ENCODE measurements at places on chromosomes 11 and 22.

GRCh38 chr22:22855617-22856308 lies 31.9 kb upstream of the IGLL5 start:
- DNase-seq = peak; percentile 39

- no peak for DNase-seq
Observed at GRCh38 chr11:112999520-112999919, 38.3 kb downstream of the NCAM1 start.

GRCh38 chr11:17538054-17538453 lies 6.2 kb downstream of the USH1C start:
- no peak for DNase-seq

- peak; percentile 5 for DNase-seq
Observed at GRCh38 chr11:12434325-12434654, 56.9 kb downstream of the PARVA start.

DNA sequence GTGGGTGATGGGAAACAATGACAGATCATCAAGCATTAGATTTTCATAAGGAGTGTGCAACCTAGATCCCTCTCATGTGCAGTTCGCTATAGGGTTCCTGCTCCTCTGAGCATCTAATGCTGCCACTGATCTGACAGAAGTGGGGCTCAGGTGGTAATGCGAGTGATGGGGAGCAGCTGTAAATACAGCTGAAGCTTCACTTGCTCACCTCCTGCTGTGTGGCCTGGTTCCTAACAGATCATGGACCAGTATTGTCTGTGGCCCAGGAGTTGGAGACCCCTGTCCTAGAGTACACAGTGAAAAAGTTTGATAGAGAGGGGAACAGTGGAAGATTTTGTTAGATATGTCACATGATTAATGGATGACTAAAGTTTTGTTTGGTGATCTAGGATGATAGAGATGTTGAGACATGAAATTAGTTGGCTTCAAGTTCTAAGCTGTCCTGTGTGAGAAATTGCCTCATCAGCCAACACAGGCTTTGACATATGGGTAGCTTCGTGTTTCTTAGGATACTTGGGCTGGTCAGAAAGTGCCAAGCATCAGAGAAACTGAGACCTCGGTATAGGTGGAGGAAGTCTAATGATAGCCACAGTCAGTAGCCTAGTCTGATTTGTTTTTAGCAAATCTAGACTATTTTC lies 47.4 kb downstream of the ARHGEF12 start:
- no peak for DNase-seq

- no peak for DNase-seq
Observed at GRCh38 chr11:77467993-77468392, 5.9 kb downstream of the PAK1 start.

- no peak for DNase-seq
Observed at GRCh38 chr11:43555186-43555585, 125.4 kb upstream of the HSD17B12 start.

DNA sequence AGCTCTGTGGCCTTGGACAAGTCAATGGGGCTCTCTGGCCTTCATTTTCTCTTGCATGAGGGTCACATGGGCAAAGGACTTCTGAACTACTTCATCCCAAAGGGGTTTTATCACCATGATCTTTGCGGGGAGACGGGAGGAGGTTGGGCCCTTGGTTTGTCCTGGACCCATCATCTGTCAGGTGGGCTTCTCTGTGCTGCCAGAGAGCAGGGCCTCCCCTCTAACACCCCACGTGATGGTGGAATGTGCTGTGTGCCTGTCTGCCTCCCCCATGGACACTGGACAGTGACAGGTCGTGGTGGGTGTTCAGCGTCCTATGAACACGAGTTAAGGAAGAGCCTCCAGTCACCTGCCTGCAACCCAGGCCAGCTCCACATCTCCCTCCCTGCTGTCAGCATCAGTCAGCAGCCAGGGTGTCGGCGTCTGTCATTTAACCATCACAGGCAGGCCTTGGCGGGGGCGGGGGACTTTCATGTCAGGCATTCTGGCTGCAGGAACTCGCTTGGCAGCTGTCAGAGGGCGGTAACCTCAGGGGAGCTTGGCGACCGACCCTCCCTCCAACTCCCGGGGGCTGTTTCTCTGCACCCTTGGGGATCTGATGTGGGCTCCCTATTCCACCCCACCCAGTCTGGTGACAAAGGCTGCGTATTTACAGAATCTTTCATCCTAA lies 2.6 kb upstream of the SUN2 start:
- no peak for DNase-seq

DNA sequence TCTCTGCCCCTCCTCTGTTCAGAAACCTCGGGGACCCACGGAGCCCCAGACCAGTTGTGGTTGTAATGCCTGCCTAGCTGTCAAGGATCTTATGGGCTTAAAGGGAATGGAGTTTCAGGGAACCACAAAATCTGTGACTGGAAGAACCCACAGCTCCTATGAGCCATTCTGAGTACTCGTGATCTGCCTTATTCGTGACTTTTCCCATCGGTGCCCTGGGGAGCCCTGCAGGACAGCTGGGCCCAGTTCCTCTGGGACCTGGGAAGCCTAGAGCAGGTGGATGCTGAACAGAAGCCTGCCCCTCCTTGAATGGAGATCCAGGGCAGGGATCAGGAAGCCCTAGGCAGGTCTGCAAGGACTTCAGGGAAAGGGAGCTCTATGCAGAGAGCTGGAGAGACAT lies 42.1 kb upstream of the TTC12 start:
- DNase-seq = no peak

GRCh38 chr22:37276776-37277175 lies 5.5 kb upstream of the CYTH4 start:
- no peak for DNase-seq

DNA sequence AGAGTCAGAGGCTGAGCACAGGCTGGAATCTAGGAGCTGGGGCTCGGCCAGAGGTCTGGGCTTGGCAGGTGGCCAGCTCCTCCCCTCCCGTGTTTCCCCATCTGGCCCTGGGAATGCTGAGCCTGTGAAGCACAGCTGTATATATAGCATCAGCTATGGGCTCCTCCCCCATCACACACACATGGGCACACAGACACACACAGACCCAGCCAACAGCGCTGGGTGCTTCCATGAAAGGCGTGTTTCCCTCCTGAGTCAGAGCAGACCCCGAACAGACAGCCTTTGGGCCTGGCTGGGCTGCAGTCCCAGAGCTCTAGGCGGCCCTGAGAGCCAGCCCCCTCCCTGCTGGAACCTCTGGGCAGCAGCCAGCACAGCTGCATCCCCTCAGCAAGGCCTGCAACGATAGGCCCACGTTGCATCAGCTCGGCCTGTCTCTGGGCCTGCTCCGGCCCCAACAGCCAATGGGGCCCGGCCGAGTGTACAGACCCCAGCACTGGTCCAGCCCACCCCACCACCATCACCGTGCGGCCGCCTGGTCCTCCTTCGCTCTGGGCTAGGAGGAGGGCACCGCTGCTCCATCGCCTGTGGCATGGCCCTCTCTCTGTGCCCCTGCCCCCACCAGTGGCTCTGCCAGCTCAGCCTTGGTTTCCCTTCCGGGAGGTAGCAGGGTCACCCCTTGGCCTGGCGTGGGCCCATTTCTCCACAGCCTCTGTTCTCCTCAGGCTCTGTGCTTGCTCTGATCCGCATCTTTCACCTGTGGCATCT lies 7.6 kb upstream of the SERPINH1 start:
- peak; percentile 87 for DNase-seq

GRCh38 chr11:2074266-2074825 lies 64.8 kb downstream of the IGF2 start:
- peak; percentile 3 for DNase-seq

- DNase-seq = no peak
Observed at GRCh38 chr22:47071807-47072641, 309.6 kb downstream of the TBC1D22A start.

GRCh38 chr22:20204806-20205205 lies 54.0 kb upstream of the CCDC188 start:
- DNase-seq = no peak

DNA sequence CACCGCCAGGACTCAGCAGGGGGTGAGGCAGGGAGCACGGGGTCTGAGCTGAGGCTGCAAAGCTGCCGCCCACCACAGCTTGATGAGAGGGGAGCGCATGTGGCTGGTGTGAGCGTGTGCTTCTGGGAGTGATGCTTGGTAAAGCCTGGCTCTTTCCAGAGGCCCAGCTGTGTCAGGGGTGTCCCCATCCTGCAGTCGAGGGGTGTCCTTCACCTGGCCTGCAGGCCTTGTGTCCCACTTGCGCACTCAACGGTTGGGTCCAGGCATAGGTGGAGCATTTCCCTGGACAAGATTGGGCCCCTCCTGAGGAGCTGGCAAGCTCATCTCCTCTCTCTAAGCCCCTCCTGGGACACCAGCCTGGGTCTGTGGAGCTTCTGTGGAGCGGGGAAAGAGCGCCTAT lies 273.9 kb downstream of the TBC1D22A start:
- no peak for DNase-seq

- no peak for DNase-seq
Observed at GRCh38 chr11:59221441-59221840, 8.7 kb upstream of the MPEG1 start.

GRCh38 chr22:28931844-28932567 lies 48.6 kb downstream of the ZNRF3 start:
- DNase-seq = no peak

DNA sequence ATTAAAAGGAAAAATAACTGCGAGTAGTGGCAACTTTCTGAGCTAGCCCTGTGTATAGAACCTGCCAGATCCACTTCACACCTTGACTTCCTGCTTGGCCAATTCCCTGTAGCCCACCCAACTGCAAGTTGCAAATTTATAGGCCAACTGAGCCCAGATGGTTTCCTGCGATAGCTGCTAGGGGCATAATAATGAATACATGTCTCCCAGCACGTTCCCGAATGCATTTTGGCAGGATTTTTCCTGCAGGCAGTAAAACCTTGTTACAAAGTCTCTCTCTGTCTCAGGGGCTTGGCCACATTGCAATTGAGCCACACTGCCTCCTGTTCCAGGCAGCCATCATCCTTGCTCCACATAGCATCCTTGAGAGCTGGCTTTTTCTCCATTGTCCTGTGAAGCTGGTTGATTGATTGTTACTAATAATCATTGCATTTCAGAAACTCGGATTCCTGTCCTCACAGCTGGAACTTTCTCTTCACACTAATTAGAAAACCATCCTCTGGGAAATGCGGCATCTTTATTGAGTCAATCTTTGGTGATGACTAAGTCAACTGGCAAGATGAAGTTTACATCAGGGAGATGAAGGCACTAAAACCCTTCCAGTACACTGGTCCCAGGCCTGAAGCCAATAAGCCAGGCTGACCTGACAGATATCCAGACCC lies 18.6 kb upstream of the LMO2 start:
- no peak for DNase-seq

DNA sequence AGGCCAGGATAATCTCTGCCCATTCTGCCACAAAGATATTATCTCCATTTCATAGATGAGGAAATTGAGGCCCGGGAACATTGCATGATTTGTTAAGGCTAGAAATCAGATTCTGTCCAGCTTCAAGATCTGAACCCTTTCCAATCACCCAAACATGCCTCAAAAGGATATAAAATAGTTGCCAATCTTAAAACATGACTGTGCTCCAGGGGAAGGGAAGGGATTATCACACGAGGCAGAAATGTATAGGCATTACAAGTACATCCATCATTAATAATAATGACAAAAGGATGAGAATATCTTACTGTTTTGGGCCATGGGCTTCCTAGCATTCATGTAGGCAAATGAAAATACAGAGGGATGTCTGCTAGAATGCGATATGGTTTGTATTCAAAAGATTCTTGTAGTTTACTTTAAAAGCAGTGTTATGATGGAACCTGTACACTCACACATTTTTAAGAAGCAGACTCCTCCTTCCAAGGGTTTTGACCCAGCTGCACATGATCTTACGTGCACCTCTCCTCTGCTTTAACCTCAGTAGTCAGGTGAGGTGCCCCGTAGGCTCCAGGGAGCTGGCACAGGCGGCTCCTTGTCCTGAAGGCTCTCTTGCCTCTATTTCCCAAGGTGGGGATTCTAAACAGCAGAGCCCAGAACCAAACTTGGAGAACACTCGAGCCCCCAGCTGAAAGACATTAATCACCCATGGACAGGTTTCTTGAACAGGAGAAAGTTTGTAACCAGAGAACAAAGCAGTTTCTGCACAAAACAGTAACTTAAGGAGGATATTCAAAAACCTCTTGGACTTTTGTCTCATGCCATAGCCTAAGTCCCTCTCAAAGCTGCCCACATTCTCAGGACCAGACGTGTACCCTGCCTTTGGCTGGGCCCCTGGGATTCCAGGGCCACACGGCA lies 36.0 kb downstream of the PARVA start:
- DNase-seq = no peak

- no peak for DNase-seq
Observed at GRCh38 chr22:35033635-35034296, 32.2 kb upstream of the ISX start.

- no peak for DNase-seq
Observed at GRCh38 chr22:33296941-33297340, 238.8 kb upstream of the SYN3 start.

DNA sequence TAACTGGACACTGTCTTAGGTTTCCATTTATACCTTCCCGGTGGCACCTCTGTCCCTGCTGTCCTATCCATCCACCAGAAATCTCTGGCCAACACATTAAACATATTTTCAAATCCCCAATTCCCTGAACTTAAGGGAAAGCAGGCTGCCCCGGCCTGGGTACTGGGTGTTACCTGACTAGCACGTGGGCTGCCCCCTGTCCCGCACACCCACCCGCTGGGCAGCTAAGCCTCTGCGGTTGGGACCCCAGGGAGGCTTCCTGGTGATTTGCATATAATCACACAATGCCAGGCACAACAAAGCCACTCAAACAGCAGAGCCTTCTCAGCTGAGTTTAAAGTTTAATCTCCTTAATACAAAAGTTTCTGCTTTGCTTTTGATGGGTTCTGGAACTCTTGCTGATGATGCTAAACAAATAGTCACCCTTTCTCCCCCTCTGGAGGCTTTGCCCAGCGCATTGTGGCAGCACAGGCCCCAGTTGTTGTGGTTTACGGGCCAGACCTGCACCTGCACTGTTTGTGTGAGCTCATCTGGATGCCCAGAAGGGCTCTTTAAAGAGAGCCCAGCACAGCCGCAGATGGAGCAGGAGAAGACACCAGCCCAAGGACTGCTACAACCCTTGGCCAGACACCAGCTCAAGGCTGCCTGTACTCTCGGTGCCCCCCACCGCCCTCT lies 59.9 kb upstream of the POU2AF1 start:
- DNase-seq = no peak

GRCh38 chr22:25488244-25489020 lies 76.0 kb upstream of the GRK3 start:
- peak; percentile 43 for DNase-seq

GRCh38 chr11:134539285-134539684 lies 127.2 kb upstream of the B3GAT1 start:
- DNase-seq = no peak

DNA sequence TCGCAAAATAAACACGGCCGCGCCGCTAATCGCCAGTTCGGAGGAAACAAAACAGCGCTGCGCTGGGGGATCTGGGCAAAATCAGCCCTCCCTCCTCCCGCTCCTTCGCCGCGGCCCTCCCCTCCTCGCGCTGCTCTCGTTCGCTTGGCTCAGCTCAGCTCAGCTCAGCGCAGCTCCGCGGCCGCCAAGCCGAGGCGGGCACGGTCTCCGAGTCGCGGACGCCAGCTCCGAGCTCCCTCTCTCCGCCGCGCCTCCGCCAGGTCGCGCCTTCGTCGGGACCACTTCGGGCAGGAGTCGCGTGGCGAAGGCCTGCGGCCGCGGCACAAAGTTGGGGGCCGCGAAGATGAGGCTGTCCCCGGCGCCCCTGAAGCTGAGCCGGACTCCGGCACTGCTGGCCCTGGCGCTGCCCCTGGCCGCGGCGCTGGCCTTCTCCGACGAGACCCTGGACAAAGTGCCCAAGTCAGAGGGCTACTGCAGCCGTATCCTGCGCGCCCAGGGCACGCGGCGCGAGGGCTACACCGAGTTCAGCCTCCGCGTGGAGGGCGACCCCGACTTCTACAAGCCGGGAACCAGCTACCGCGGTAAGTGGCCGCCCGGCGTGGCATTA lies at the start of gene SPON1:
SPON1 (plus strand) TSS at position 162 of the 607 bp plus-strand sequence; CDS start at position 344, 182 bp downstream.
- no peak for DNase-seq

GRCh38 chr11:66886671-66887221 lies 29.9 kb downstream of the LRFN4 start:
- DNase-seq = no peak
